ENCODE measurements at places on chromosomes 3 and 15.
A peak's percentile ranks its signal among the peaks of the same experiment; 100 is the strongest.

GRCh38 chr15:78035861-78036476 lies 41.5 kb downstream of the TBC1D2B start:
- DNase-seq: no peak

- no peak for DNase-seq
Measured at GRCh38 chr3:123015596-123015995, 12.0 kb downstream of the SEMA5B start.

- peak; percentile 13 for DNase-seq
Measured at GRCh38 chr3:38649500-38650247, at the start of gene SCN5A. Gene SCN5A (minus strand): TSS chr3:38649687. CDS start chr3:38633307, 16,380 bp downstream.

GRCh38 chr15:73608475-73608874 lies 24.7 kb downstream of the NPTN start:
- DNase-seq: no peak

GRCh38 chr15:24954783-24955530 lies at the start of the genes SNRPN and SNURF:
Gene SNRPN (plus strand): TSS chr15:24954987. CDS start chr15:24974454, 19,467 bp downstream.
Gene SNURF (plus strand): TSS chr15:24954987. CDS start chr15:24955049, 62 bp downstream.
- DNase-seq: peak; percentile 70

GRCh38 chr15:38554354-38554753 lies 10.3 kb downstream of the RASGRP1 start:
- no peak for DNase-seq

GRCh38 chr3:166752214-166752613 lies 627.9 kb downstream of the ZBBX start:
- DNase-seq: no peak

GRCh38 chr15:64596701-64597476 lies 136.5 kb downstream of the ZNF609 start:
- peak; percentile 54 for DNase-seq

DNA sequence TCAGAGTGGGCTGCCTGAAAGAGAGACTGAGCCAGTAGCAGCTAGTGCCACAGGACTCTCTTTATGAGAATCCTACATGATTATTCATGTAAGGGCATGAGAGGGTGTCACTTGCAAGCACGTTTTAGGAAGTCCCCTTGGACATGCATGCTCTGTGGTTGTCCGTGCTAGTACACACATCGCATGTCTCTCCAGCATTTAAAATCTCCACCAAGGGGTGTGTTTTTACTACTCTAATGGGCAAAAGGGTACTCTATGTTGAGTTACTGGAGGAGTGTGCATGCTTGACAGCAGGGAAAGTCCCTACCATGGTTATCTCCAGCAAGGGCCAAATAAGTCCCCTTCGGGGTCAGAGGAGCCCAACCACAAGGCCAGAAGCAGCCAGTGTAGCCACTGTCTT lies 70.7 kb downstream of the DCLK3 start:
- no peak for DNase-seq

DNA sequence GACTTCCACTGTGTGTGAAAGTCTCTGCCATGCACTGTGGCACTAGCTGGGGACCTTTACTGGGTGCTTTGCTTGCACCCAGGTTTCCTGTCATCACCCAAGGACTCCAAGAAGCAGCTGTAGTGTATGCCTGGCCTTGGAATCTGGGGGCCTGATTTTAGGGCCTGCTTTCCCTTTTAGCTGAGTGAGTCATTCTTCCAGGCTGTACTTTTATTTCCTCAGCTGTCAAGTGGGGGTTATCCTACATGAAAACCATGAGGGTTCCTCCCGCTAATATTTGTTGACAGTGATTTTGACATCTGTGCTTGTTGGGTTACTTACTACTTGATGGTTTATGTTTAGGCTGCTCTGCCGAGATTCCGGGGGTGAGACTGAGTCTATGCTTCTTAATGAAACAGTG lies 18.5 kb downstream of the GORASP1 start:
- peak; percentile 18 for DNase-seq

GRCh38 chr15:28900892-28901586 lies 15.3 kb downstream of the APBA2 start:
- DNase-seq: no peak

GRCh38 chr3:20066850-20067617 lies 26.8 kb downstream of the KAT2B start:
- DNase-seq: peak; percentile 41

- no peak for DNase-seq
Measured at GRCh38 chr15:70781236-70781635, 17.9 kb upstream of the UACA start.

- DNase-seq: peak; percentile 19
Measured at GRCh38 chr3:184526088-184526433, 35.5 kb upstream of the EPHB3 start.

GRCh38 chr3:112319516-112320276 lies 13.3 kb upstream of the CD200 start:
- DNase-seq: no peak

- peak; percentile 48 for DNase-seq
Measured at GRCh38 chr3:10173095-10173925, 8.6 kb downstream of the IRAK2 start.

DNA sequence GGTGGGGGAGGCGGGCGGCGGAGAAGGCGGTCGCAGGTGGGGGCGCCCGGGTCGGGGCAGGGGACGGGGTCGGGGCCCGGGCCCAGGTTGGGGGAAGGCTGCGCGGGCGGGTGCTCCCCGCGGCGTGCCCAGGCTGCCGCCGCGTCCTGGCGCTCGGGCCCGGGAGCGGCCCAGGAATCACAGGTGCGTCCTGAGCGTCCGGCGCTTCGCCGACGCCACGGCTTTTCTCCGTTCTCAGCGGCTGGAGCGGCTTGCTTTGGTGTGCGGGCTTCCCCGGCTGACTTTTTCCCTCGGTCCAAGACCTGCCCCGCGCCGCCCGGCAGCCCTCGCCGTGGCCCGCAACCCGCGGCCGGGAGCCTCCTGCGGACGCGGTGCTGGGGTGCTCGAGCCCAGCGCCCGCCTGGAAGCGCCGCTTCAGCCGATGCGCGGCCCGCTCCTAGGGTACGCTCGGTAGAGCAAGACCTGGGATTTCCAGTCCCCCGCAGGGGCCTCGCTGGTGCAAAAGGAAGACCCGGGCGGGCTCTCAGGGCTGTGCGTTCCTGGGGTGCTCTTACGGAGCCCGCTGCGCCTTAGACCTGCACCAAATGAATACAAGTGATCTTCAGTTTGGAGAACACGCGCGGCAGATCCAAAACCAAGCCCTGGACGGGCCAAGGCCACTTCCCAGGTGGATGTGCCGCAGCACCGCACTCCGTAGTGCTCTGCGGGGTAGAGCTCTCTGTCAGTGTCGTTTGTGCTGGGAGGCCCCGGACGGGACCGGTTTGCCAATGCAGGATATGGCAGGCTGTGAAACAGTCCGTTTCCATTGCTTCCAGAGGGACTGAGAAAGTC lies 639 bp downstream of the NIPA1 start:
- DNase-seq: peak; percentile 10

- DNase-seq: no peak
Measured at GRCh38 chr15:91624353-91624968, 229.0 kb upstream of the SLCO3A1 start.

GRCh38 chr15:38065721-38066345 lies 131.4 kb downstream of the TMCO5A start:
- DNase-seq: no peak

DNA sequence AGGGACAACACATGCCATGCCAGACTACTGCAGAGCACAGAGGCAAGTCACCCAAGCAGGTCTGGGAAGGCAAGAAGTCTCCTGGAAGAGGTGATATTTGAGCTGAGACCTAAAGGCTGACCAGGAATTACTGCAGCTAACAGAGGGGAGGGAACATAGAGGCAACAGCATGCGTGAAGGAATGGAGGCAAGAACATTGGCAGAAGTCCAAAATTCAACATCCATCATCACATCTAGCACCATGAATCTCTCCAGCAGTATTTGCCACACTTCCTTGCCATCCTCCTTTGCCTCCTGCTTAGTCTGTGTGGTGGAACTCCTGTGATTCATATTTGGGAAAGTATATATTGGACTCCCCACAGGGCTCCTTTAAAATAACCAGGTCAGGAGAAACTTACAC lies 870 bp upstream of the TSEN2 start:
- peak; percentile 47 for DNase-seq

DNA sequence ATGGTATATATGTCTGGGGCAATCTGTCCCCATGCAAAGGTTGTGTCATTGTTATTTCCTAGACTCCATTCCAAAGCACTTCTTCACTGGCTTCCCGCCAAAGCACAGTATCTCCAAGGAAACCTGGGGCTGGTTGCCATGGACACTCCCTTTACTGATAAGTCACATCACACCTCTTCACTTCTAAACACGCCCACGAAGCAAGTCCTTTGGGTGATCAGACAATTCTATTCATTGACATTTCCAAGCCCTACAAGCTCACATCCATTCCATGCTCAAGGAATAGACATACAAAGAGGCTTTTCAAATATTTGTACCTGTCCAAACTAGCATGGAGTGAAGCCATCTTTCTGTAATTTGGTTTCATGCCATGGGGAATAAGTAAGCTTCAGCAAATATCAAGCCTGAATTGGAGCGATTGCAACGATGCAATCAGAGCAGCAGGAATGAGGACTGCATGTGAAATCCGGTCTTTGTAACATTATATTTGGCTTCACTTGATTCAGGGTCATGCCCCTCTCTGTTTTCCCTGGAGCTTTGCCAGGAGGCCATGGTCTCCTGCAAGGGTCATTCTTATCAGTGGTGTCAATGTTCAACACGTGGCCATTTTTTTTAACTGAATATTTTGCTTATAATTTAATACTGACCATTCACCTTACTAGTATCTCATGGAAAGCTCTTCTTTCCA lies 201.6 kb upstream of the TMC3 start:
- peak; percentile 5 for DNase-seq

- no peak for DNase-seq
Measured at GRCh38 chr3:124115279-124115678, 123.4 kb upstream of the ROPN1 start.

- DNase-seq: no peak
Measured at GRCh38 chr3:192577271-192577670, 150.1 kb downstream of the FGF12 start.

DNA sequence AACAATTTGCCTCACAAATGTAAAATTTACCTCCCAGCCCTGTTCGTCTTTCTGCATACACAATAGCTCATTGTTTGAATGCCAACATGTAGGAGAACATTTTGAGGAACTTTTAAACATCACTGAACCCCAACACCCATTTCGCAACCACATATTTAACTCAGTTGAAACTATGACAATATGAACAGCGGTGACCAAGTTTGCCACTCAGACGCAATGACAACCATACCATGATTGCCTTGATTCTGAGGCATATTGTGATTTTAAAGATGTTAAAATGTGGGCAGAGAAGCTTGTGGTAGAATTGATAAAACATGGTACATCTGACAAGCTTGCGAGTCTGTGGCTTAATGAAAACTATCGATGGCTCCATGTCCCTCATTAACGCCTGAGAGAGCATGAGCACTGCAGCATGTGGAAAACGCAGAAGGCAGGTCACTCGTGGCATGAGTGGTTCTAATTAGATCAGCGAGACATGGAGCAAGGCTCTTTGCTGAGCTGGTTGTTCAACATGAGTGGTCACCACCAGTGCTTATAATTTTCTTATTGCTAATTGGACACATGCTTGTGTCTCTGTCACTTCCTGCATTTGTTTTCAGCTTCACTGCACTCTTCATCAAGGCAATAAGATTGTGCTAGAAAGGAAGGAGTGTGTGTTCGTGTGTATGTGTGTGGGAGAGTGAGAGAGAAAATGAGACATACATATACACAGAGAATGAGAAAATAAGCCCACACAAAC lies 116.8 kb downstream of the CHST2 start:
- no peak for DNase-seq

DNA sequence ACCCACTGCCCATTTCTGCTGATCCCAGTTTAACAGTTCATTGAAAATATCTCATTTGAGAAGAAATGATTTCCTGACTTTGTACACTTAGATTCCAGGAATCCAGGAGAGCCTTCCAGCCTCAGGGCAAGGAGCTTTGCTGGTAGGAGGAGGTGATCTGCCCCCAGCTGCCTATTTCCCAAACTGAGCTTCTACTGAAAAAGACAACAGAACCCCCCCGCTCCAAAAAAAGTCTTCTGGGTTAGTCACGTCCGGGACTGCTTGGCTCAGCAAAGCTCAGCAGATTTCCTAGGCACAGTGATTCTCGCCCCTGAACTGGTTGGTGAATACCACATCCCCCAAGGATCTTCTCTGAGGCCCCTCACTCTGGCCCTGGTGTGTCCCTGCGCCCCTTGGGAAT lies 13.1 kb downstream of the SLC6A6 start:
- peak; percentile 48 for DNase-seq

DNA sequence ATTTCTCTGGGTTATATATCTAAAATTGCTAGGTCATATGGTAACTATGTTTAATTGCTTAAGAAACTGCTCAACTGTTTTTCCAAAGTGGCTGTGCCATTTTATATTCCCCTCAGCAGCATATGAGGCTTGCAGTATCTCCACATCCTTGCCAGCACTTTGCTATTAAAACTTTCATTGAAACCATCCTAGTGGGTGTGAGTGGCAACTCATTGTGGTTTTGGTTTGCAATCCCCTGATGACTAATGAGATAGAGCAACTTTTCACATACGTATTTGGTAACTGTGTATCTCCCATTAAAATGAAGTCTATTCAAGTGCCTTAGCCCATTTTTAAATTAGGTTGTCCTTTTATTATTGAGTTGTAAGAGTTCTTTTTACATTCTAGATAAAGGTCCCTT lies 17.3 kb downstream of the KPNA1 start:
- DNase-seq: peak; percentile 94

GRCh38 chr15:91961357-91961756 lies 107.8 kb downstream of the SLCO3A1 start:
- no peak for DNase-seq

DNA sequence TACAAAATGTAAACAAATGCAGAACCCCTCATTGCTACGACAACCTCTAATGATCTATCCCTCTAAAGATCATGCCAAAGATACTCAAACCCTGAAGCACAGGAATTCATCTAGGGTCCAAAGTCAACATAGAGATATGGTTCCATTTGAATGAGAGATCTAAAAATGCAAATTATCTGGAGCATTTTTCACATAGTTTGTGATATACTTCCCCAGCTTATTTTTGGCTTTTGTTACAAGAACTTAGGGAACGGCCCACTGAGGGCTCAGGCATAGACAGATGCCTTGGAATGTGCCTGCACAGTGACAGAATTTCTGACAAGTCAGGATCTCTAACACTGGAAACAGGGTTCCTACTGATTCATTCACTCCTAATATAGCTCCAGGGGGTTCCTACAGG lies 258.9 kb upstream of the THBS1 start:
- no peak for DNase-seq

GRCh38 chr15:92343924-92344643 lies 49.6 kb upstream of the ST8SIA2 start:
- DNase-seq: no peak

DNA sequence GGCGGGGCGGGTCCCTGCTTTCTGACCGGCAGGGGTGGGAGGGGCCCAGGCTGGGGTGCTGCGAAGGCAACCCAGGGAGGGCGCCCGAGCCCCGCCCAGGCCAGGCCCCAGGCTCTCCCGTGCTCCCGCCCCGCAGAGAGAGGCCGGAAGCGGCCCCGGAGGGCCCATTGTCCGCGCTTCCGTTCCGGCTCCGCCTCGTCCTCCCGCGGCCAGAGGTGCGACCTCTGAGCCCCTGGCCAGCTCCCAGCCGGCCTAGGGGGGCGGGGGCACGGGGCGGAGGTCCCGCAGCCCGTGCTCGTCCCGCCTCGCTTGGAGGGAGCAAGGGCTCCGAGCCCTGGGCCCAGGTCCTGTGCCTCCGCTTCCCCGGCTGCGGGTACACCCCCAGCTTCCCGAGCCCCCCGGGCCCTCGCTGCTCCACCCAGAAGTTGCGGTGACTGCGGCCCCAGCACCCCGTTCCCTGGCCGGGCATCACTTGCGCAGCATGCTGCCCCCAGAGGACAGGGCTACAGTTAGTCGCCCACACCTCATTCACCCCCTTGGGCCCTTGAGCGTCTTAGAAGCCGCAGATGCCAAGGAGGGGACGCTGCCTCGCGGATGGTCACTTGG lies 20.4 kb upstream of the PLXND1 start:
- DNase-seq: peak; percentile 77

GRCh38 chr15:47506329-47507100 lies 210.8 kb upstream of the SEMA6D start:
- DNase-seq: peak; percentile 63
